ENCODE measurements at places on chromosomes 12 and 14.

DNA sequence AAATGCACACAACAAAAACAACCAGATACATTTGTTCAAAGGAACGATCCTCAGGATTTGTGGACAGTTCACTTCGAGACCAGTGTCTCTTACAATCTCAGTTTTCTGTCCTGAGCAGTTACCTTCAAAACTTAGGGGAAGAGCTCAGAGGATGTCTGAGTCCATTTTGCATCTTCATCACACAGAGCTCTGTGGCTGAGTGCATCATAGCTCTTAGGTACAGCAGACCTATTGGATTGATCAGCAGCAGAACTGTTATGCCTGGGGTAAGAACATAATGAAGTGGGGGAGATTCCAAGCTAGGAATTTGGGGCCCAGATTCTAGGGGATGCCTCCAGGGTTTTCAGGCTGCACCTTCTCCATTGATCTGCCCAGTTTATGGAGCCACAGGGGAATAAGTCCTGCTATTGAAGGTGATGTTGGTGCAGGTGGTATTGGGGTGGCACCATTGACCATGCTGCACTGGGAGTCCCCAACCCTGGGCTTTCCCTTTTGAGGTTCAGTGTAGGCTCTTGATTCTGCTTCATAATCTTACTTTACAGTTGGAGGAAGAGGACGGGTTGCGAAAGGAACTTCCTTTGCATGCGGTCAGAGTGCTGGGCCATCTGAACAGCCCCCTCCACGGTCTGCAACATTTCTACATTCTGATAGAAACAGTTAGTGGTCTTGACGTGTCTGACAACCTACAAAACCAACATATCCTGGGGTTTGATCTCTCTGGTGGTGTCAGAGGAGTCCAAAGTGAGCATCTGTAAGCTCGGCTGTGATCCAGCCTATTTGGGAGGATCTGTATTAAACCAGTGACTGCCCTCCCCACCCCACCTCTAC is 112.8 kb downstream of the CHST11 start:
- DNase-seq, result no peak

- DNase-seq, result no peak
These were observed 3.6 kb upstream of the NPAS3 start for GRCh38 chr14:32934881-32935633.

DNA sequence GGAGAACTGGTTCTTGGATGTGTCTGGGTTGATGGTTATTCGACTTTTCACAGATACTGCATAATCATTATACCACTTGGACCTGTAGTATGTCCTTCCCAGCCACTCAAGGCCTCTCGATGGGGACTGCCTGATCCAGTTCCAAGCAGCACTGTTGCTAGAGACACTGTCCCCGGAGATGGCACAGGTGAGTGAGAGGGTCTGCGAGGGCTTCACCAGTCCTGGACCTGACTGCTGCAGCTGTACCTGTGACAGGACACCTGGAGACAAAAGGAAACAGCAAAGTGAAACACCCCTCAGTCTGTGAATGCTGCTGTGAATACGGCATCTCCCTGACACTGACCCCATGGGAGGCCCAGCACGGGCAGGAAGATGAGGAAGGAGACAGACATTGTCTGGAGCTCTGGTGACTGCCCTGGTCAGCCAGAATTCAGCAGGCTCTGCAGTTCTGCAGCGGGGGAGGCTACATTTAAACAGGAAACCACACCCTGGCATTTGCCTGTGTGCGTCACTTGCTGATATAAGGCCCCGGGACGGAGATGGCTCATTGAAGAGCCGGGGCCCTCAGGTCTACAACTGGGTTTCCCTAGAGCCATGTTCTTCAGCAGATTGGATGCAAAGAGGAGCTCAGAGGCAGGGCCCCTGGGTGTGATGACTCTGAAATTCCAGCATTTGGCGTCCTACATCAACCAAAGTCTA is 413.6 kb downstream of the TMEM121 start:
- DNase-seq, result no peak

DNA sequence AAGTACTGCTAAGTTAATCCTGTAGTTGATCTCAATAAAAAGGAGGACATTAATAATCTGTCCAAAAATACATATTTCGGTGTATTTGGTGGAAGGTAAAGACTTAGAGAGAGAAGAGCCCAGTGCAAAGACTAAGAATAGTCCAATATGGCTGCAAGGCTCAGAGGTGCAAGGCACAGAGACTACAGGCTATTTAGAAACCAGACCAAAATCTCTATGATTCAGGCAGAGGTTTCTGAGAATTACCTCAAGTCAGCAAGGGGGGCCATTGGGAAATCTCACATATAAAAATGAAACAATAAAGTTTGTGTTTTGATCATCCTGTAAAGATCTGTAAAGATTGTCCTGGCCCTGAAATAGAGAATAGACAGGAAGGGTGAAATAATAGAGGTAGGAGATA is 1173.0 kb downstream of the VRK1 start:
- DNase-seq, result no peak

DNA sequence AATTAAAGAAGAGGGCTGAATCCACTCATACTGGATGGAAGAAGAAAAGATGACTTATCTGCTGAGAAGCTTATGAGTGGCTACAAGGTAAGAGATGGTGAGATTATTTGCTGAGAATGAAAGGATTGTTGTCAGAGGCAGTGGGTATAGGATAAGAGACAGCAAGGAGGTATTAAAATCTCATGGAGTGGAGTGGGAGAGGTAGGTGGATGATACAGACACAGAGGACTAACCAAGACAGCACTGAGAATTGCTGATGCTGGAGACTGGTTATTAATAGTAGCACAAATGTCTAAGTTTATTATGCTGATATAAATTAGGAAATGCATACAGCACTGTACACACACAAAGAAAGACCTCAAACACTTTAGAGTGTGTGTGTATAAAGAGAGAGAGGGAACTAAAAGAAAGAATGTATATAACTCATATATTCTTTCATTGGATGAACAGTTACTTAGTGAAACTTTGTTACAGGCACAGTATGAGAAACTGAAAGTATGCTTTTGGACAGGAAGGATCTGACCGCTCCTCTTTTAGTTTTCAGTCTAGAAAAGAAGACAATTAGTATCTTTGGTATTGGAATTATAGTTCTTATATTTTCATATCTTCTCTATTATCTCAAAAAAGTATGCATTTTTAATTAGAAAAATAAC is 543.1 kb downstream of the LRFN5 start:
- no peak for DNase-seq

DNA sequence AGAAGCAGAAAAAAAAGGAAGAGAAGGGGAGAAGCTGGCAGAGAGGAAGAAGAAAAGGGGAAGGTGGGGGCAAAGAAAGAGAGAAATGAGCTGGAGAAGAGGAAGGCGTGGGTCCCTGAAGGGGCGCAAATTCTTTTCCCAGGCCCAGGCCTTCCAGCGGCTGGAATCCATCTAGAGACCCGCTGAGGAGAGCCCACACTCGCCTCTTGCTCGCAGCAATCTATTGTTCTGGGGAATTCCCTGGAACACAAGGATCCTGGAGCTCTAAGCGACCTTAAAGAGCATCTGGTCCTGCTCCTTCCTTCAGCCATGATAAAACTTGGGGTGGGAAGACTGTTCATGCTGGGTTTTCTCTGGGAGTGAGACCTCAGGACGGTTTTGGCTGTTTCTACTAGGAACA is 41.2 kb upstream of the FKBP4 start:
- no peak for DNase-seq

GRCh38 chr12:1821805-1822204 is 1.4 kb downstream of the LRTM2 start:
- no peak for DNase-seq

DNA sequence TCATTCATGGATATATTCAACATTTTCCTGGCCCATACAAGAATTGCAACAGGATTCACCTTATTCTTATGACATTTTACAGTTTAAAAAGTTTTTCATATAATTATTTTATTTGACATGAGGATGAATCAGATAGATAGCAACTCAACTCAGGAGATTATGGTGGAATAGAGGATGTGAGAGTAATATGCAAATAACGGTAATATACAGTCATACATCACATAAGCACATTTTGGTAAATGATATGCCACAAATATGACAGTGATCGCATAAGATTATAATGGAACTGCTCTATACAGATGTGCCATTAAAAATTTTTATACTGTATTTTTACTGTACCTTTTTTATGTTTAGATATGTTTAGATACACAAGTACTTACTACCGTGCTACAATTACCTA is 24.1 kb upstream of the CRADD start:
- no peak for DNase-seq

DNA sequence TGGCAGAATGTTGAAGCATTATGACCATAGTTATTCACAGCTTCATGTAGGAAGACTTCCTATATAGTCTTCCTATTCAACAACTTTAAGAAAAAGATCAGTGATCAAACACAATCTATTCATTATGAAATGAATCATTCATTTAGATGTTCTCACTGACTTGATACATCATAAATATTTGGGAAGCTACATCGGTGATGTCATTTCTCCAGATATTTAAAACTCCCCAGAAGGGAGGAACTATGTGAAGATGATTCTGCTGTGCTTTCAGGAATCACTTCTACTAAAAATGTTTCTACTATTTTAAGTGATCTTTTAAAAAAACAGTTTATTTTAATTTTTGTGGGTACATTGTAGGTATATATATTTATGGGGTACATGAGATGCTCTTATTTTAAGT is 316.4 kb downstream of the BCAT1 start:
- no peak for DNase-seq

DNA sequence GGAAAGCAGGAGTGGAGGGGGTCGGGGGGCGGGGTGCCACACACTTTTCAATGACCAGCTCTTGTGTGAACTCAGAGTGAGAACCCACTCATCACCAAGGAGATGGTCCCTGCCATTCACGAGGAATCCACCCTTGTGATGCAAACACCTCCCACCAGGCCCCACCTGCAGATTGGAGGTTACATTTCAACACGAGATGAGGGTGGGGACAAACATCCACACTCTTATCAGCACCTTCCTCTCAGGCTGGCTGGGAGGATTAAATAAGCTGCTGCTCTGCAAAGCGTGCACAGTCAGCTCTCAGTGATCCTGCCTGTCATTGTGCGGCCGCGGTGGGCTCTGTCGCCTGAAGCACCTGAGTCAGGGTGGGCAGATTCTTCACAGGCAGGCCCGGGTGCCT is 39.7 kb downstream of the AACS start:
- DNase-seq, result no peak

DNA sequence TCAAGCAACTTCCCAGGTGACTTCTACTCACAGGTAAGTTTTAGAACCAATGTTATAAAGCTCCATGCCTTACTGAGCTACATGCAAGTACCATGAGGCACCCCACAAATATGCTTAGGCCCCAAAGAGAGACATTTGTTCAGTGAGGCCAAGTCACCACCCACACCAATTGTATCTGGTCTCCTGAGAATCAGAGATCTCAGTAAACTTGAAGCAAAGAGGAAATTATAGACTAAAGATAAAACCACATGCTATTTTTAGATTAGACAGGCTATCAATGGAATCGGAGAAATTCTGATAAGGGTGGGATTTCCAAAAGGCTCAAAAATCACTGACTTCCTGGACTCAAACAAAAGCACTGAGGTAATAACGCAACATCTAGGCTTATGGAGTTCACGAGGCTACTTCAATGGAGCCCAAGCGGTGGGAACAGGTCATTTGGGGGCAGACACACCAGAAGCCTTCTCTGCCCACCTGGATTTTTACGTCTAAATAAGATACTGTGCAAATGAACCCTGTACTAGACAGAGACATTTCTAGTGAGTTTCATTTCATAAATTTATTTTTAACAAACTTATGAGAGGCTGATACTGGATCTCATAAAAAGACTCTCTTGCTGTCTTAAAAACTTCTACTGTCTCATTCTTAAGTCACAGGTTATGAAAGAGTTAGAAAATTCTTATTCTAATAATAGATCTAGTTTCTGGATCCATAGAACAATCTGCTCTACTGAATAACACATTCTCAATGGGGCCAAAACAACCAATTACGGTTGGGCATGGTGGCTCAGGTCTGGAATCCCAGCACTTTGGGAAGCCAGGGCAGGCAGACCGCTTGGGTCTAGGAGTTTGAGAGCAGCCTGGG is 7.7 kb downstream of the SLC15A4 start:
- DNase-seq, result no peak

GRCh38 chr12:102869571-102869970 is 47.5 kb downstream of the PAH start:
- DNase-seq, result no peak

DNA sequence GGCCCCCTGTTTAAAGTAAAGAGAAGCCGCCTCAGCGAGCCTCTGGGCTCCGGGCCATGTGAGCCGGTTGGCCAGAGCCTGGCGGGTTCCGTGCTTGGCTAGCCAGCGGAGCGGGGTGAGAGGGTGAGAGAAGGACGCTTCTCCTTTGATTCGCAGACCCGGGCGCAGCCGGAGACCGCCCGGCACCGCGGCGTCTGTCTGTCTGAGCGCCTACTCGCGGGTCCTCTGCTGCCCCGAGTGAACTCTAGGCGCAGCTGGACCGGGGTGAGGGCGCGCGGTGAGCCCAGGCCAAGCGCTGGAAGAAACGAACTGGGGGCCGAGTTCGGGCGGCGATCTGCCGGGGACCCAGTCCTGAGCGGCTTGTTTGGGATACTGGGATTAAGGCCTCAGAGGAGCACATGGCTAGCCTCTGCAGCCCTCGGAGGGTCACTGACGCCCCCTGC is 41.4 kb upstream of the TBX5 start:
- DNase-seq, result no peak

DNA sequence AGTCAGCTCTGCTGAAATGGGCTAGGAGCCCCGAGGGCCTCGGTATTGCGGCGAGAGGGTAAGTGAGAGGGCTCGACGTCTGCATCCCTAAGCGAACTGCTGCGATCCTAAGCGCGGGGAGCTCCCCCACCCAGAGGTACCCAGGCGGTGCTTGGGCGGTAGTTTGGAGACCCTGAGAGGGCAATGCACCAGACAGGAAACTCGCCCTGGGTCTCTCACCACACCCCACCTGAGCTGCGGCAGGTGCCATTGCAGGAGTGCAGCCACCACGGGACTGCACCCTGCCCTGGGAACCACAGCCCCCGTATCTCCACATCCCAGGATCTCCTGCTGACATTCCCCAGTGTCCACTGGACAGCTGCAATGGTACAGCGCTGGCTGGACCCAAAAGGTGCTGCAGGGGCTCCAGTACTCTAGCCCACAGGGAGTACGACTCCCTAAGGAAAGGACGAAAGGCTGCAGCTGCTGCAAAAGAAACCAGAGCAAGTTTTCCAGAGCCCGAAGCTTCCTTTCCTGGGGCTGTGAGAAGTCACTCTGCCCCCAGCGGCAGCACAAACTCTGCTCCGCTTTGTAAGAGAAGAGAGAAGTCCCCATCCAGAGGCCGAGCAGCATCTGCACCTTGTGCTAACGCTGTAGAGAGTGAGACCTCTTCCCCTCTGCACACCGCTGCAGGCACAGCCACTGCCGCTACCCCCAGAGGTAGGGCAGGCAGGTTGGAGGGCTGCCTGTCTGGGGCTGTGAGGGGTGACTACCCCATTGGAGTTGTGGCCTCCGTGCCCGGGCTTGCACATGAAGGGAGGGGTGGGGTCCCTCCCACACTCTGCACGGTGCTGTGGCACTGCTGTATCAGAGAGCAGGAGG is 31.1 kb upstream of the MON2 start:
- DNase-seq, result peak; percentile 19

DNA sequence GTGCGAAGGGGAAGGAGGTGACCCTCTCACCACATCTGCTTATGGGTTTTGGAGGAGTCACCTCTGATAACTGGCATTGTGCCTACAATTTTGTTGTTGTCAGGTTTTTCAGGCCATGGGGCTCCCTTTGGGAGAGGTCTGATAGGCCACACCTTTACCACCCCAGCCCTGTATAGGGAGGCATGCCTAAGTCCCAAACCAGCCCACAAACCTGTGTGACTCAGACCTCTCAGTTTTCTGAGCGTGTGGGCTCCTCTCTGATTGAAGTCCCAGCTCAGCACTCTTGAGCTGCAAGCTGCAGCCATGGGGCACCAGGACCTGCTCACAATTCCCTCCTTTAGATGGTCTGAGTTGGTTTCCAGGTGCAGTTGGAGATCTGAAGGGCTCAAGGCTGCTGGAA is 1429.3 kb upstream of the TMEM132C start:
- no peak for DNase-seq

Data from activated CD4-positive, alpha-beta T cell treated with anti-CD3 and anti-CD28 coated beads for 4 hours (primary cell).